ENCODE measurements at places on chromosomes 3 and 15.
A peak's percentile ranks its signal among the peaks of the same experiment; 100 is the strongest.

GRCh38 chr3:129460155-129460554, 20.1 kb downstream of the IFT122 start:
- no peak for DNase-seq

GRCh38 chr3:180409170-180409569, 192.8 kb upstream of the TTC14 start:
- DNase-seq, result no peak

GRCh38 chr15:69126054-69126469, 34.4 kb upstream of the GLCE start:
- DNase-seq, result no peak

DNA sequence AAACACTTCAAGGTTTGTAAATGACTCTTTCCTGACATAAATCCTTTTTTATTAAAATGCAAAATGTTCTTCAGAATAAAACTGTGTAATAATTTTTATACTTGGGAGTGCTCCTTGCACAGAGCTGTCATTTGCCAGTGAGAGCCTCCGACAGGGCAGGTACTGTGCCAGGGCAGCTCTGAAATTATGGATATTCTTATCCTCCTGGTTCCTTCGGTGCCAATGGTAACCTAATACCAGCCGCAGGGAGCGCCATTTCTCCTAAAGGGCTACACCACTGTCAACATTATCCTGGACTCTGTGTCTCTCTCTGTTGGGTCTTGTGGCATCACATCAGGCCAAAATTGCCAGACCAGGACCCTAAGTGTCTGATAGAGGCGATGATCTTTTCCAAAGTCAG, 33.0 kb downstream of the CHDH start:
- no peak for DNase-seq

DNA sequence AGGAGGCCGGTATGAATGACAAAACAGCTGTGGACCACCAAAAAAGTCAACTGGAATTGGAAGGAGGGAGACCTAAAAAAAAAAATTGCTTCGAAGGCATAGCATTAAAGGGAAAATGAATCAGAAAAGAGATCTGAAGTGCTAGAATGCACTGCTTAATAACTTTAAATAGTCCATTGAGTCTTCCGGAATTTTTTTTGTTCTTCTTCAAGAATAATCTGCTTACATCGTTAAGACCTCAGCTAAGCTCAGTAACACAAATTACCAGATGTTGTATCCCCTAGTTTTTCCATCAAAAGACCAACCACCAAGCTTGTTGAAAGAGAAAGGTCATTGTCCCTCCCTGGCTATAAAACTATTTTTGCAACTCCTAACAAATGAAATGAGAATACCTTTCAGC, 560.5 kb downstream of the NR2F2 start:
- no peak for DNase-seq

DNA sequence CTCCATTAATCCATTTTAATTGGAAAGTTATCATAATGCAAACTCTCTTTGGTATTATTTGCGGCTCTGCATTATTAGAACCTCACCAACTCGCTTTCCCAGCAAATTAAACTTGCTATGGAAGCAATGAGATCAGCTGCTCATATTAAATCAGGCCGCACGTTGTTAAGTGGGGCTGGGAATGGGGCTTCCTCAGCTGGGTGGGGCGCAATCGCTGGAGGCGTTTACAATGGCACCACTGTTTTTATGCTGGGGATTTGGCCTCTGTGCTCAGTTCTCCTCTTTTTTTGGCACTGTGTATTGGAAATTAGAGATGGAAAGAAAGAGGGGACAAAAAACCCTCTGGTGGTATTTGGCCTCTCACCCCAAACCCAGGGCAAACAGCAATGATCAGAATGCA, 72.2 kb downstream of the RPLP1 start:
- DNase-seq, result no peak

GRCh38 chr3:535566-536416, 339.2 kb downstream of the CHL1 start:
- peak; percentile 4 for DNase-seq

- no peak for DNase-seq
Observed at GRCh38 chr15:77633913-77634265, 1.2 kb upstream of the LINGO1 start.

- DNase-seq, result no peak
Observed at GRCh38 chr3:54932606-54933005, 4.7 kb upstream of the LRTM1 start.

- DNase-seq, result no peak
Observed at GRCh38 chr3:171874879-171875278, 31.7 kb downstream of the TMEM212 start.

GRCh38 chr3:129345971-129346370, 67.3 kb downstream of the HMCES start:
- DNase-seq, result no peak

DNA sequence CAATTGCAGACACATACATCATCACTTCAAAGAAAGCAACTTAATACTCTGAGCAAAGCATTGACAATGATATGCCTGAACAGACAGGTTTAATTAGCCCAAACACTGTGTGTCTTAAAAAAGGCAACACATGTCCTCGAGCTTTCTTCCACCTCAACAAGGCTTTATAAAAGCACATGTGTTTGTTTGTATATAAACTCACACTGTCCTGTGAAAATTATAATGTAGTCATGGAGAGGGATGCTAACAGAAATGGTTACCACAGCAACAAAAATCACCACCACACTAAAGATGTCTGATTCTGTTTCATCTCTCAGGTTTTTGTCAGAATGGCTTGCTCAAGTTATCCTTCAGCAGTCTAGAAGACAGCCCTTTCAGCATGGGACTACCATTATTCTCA, 314.7 kb downstream of the MAGI1 start:
- DNase-seq, result no peak

GRCh38 chr3:89571707-89572106, 464.3 kb downstream of the EPHA3 start:
- no peak for DNase-seq

GRCh38 chr15:57676585-57676984, 29.9 kb upstream of the POLR2M start:
- DNase-seq, result no peak

DNA sequence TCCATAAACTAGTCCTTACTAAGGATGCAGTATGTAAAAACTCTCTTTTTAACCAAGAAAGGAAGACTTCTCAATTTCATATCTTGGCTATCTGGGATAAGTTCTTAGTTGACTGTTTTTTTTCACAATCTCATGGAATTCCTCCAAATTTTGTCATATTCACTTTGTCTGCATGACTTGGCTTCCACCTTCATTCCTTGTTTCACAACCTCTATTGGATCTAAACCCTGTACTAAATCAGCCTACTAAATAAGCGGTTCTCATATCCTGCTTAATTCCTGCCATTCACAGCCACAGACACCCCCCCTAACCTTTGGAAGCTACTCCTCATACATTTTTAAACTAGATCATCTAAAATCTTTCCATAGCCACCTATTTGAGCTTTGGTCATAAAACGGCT, 370.6 kb upstream of the NAALADL2 start:
- DNase-seq, result no peak

GRCh38 chr15:74631935-74632560, 16.4 kb downstream of the CLK3 start:
- DNase-seq, result peak; percentile 78

- no peak for DNase-seq
Observed at GRCh38 chr3:62539762-62540161, 166.4 kb upstream of the FEZF2 start.

GRCh38 chr3:115982629-115983028, 359.3 kb downstream of the GAP43 start:
- DNase-seq, result no peak

DNA sequence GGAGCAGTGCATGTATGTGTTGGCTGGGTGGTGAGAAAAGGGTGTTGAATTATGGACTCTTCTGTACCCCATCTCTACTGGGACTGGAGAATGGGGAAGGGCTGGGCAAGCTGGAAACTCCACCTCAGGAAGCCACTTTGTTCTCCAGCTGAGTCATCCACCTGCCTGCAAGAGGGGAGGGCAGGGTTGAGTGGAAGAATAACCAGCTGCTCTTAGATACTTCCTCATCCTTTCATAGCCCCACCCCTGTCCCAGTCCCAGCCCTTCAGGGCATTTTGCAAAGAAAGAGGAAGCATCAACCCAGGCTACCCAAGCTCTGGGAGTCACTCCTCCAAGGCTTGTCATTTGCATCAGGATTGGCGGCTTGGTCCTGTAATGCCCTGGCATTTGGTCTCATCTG, 33.1 kb downstream of the RAB11A start:
- DNase-seq, result peak; percentile 81

GRCh38 chr3:38829404-38829803, 13.4 kb upstream of the SCN10A start:
- no peak for DNase-seq

GRCh38 chr3:110568246-110568645, 503.4 kb upstream of the NECTIN3 start:
- no peak for DNase-seq

GRCh38 chr3:63969876-63970275, 53.4 kb downstream of the PSMD6 start:
- no peak for DNase-seq

- no peak for DNase-seq
Observed at GRCh38 chr3:16795581-16795980, 89.2 kb upstream of the PLCL2 start.

GRCh38 chr3:47017504-47018268, 38.2 kb downstream of the NBEAL2 start:
- no peak for DNase-seq

- no peak for DNase-seq
Observed at GRCh38 chr3:166634091-166634746, 745.9 kb downstream of the ZBBX start.

DNA sequence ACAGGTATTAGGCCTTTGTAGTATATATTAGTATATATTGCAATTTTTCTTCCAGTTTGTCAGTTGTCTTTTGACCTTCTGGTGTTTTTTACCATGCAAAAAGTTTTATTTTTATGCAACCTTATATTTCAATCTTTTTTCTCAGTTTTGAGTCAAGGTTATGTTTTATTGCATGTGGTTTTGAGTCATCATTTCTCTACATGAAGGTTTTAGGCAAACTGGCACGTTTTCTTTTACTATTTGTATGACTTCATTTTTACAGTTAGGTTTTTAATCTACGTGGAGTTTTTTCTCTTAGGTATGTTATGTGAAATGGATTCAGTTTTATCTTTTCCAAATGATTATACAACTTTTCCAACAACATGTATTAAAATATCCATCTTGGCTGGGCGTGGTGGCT, 36.8 kb upstream of the TCAIM start:
- no peak for DNase-seq

DNA sequence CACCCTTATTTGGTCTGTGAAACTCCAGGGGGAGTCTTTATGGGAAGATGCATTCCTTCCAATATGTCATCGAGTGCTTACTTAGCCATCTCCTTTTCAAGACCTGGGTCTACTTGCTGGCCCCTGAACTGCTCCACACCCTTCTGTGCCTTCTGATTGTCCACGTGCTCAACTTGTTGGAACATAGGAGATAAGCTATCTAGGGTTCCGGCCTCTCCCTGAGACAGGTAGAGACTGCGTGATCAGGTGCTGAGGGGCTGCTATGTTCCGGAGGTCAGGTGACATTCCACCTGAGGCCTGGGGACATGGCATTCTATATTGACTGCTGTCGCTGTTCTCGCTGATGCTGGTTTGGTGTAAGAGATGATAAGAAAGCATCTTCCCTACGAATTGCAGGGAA, 65.6 kb downstream of the ATP1B3 start:
- DNase-seq, result no peak

- no peak for DNase-seq
Observed at GRCh38 chr15:78854833-78855372, 17.8 kb upstream of the MORF4L1 start.

- DNase-seq, result no peak
Observed at GRCh38 chr3:46763178-46763577, 45.5 kb upstream of the PRSS50 start.

DNA sequence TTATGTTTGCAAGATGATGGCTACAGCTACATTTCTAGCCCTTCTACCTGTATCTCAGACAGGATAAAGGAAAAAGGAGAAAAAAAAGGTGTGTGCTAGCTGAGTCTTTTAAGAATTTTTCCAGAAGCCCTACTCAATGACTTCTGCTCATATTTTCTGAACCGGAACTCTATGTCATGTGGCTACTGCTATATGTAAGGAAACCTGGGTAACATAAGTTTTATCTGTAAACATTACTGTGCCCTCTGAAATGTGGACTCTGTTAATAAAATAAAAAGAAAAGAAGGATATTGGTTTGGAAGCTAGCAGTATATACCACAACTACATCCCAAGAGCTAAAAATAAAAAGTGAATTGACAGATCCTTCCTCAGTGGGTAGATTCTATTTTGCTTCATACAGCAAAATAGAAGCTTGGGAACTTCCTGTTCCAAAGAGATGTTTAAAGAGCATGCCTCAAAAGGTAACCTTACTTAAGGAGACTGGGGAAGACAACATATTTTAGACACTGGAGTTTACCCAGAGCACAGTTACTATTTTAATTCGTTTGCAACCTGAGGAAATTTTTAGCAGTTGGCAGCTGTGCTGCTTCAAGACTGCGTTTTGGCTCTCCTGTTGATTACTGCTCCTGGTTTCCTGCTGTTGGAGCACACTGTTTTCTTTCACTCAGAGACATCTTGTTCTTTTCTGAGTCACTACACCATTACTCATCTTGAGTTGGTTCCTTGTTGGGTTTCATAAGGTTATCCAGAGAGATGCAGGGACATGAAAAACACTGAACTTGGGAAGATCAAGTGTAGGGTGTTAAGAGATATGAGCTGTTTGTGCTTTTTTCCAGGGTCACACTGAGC, 280.7 kb downstream of the NFKBIZ start:
- DNase-seq, result no peak

- DNase-seq, result no peak
Observed at GRCh38 chr3:126528800-126529541, 5.0 kb downstream of the CHST13 start.

DNA sequence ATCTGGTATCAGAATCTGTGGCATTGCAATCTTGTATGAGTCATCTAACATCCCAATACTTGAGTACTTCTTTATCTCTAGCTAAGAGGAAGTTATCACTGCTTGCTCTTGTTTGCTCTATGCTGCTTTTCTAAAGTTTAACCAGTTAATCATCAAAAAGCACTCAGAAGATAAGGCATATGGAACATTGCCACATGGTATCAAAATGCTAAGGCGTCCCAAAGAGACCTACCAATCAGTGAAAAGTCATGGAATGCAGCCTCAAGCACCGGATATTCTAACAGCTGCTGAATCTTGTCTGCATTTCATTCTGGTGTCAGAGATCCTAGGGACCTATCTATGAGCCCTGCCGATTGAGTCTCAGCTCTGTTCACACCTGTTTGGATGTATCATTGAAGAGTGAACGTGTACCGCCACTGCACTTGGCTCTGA, 192.8 kb downstream of the ARPP21 start:
- no peak for DNase-seq

GRCh38 chr15:35054380-35054779, 30.7 kb downstream of the NANOGP8 start:
- DNase-seq, result no peak

DNA sequence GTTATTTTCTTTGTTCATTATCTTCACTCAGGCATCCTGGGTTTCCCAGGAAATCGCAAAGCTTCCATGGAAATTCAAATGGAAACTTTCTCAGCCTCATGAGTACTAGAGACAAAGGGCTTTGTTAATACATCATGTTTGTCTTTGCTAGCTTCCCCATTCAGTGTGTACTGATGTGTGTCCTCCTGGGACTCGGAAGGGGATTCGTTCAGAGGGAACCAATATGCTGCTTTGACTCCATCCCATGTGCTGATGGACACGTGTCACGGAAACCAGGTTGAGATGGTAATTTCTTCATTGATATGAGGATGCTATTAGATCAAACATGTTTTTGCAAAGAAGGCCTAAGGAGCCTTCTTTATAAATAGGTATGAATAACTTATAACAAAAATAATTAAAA, 87.0 kb upstream of the KCNAB1 start:
- no peak for DNase-seq

GRCh38 chr3:67087788-67088187, 89.7 kb downstream of the KBTBD8 start:
- DNase-seq, result no peak

All from NAMALWA (cell line).